ENCODE measurements at places on chromosomes 1 and 21.

GRCh38 chr1:58629031-58629462 is 52.0 kb upstream of the TACSTD2 start:
- no peak for DNase-seq

- DNase-seq: no peak
Measured at GRCh38 chr1:53345996-53346813, 18.3 kb upstream of the LRP8 start.

DNA sequence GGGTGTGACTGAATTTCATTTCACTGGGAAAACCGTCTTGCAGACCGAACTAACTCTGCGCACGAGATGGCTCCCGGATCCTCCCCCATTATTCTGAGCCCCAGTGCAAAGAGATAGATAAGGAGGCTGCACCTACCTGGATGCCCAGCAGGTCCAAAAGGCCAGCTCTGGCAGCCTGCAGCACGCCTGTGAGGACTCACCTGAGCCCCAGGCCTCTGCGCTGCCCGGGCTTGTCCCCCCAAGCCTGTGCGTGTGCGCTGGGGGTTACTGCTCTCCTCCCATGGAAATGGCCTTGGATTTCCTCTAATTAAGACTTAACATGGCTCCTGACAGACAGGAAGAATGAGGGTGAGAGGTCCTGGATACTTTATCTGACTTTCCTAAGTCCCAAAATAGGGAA is 83.4 kb downstream of the MDM4 start:
- DNase-seq: no peak

DNA sequence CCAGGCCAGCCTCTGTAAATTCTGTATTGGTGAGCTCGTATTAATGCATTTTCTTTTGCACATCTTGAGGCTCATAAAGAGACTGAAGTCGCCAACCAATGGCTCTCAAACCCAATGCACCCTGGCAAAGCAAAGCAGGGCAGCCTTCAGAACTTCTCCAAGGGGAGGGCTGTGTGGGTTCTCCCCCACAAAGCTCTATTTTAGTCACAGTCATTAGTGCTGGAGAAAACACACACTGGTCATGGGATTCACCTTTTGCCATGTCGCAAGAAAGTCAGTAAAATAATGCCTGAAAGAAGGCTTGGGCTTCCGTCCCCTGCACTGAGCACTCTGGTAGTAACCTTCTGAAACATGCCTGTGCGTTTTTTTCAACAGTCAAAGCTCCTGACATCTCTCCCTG is 26.3 kb upstream of the ATF3 start:
- no peak for DNase-seq

DNA sequence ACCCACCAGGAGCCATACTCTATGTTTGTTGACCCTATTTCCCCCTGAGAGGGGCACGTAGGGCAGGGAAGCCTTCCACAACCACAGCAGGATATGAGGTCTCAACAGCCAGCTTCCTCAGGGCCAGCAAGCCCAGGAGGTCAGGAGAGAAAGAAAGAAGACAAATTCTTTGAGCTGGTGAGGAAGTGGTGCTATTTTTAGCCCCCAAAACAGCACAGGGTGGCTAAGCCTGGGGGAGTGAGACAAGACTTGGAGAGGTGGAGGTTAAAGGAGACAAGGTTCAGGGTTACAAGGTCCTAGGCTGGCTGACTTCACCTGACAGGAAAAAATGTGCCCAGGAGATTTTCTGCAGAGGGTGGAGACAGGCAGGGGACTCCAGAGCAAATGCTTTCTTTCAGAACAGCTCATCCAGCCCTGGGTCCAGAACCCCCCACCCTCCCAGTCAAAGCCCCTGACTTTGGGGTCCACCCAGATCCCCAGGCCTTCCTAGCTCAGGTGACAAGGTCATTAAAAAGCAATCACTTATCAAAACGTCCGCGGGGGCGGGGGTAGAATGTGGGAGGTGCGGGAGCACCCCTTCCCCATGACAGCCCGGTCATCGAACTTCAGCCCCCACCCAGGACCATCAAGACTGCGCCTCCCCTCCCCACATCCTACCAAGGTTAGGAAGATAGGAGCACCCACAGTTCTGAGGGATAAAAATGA is 1.3 kb downstream of the SV2A start:
- no peak for DNase-seq

GRCh38 chr1:196654271-196654670 is 2.4 kb downstream of the CFH start:
- no peak for DNase-seq

- no peak for DNase-seq
Measured at GRCh38 chr21:43348801-43349261, 78.1 kb downstream of the SIK1 start.

- DNase-seq: peak; percentile 33
Measured at GRCh38 chr1:59107516-59107915, 189.4 kb upstream of the FGGY start.

- DNase-seq: peak; percentile 81
Measured at GRCh38 chr1:108747171-108747850, 837 bp downstream of the STXBP3 start.

DNA sequence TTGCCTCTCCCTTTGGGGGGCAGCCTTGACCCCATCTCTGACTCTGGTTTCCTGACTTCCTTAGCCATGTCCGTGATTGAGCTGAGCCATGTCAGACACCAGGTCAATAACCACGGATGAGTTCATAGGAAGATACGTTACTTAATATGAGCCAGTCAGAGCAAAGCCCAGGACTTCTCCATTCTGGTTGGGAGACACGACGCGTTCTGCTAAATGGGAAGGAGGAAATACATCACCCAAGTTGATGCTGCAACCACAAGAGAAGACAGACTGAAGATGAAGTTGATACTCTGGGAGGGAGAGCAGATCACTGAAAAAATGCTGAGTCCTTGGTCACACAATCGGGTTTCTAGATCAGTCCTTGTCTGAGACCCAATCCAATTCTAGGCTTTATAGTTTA is 90.9 kb downstream of the MATN1 start:
- DNase-seq: no peak

Measured in fibroblast of the conjunctiva (primary cell).